Stimulated activated CD8-positive, alpha-beta memory T cell treated with anti-CD3 and anti-CD28 coated beads, Interleukin-2, amount 100 ng/mL, for 1 hour (primary cell): ENCODE measurements at places on chromosomes 4 and X.

- DNase-seq: no peak
These were observed 62.5 kb upstream of the GPR174 start for GRCh38 chrX:79081895-79082512.

GRCh38 chrX:132491191-132491590 lies 2.4 kb upstream of the MBNL3 start:
- DNase-seq: no peak

DNA sequence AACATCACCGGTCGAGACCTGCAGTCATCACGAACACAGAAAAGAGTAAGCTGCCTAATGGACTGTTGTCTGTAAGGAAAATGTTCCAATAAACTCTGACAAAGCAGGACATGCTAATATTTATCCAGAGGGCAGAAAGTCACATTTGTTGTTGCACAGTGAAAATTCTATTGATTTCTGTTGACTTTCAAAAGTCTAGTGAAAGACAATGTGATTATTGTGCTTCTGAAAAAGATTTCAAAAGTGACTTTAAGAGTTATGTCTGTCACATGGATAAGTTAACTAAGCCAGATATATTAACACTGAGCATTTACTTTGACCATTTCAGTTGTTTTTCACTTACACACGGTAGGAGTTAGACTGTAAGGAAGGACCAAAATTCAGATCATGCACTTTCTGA lies 9.3 kb upstream of the RFC1 start:
- DNase-seq: no peak

- DNase-seq: no peak
These were observed 54.7 kb downstream of the OTC start for GRCh38 chrX:38407126-38407525.

DNA sequence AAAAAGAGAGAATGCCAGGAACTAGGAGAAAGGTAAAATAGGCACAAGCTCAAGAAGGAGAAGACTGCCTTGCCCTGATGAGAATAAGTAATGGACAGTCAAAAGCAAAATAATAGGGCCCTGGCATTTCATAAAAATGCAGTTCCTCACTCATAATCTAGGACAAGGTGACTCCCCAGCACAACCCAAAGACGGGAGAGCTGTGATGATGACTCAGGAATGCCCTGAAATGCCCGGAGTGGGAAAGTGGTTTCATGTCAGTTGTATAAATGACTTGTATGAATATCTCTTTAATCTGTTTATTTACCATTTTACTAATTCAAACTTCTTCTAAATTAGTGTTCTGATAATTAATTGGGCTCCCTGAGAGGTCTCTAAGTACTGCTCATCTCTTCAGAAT lies 28.8 kb upstream of the SETD7 start:
- no peak for DNase-seq

DNA sequence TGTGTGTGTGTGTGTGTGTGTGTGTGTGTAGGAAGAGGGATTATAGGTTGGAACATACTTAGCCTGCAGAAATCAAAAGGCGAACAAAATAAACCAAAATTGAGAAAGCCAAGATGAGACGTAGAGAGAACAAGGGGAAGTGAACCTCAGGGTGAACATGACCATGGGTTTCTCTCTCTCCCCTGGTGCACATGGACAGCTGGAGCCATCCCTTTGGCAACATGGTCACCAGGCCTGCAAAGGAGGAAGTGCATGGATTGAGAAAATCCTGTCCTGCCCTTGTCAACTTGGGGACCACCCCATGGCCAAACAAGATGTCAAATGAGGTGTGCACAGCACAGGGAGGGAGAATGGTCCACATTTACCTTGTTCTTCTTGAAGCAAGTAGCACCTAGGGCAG lies 23.1 kb downstream of the LGI2 start:
- DNase-seq: no peak

DNA sequence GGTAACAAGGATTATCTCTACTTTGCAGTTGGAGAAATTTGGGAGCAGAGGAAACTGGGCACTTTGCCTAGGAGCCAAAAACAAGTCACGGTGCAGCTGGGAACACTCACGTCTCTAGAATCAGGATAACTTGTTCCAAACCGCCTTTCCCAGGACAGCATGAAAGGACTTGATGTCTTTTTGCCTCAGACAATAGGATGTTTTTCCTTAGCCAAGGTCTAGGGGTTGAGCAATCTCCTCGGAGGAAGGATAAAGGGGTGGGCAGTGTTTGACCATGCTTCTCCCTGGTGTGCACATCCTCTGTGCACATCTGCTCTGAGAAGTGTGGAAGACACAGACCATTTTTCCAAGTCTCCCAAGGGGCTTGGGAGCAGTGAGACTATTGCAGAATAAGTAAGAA lies 1.7 kb upstream of the SPARCL1 start:
- DNase-seq: no peak

- no peak for DNase-seq
These were observed 212.6 kb upstream of the LCORL start for GRCh38 chr4:18234108-18234507.

GRCh38 chrX:16739574-16739973 lies 20.2 kb downstream of the SYAP1 start:
- DNase-seq: no peak

DNA sequence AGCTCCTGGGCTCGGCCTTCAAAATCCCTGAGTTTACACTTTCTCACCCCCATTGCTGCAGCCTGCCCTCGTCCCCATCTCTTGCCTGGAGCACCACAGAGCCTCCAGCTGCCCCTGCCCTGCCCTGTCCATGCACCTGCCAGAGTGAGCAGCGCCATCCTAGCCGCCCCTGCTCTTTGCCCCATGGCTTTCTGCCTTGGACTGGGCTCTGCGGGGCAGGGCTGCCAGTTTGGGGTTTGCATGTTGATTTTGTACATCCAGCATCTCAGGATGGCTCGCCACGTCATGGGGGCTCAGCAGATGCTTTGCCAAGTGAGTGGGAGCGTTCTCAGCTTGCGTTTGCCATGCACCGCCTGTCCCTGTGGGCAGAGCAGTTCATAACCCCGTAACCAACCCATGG lies 67.1 kb upstream of the HGFAC start:
- DNase-seq: no peak

DNA sequence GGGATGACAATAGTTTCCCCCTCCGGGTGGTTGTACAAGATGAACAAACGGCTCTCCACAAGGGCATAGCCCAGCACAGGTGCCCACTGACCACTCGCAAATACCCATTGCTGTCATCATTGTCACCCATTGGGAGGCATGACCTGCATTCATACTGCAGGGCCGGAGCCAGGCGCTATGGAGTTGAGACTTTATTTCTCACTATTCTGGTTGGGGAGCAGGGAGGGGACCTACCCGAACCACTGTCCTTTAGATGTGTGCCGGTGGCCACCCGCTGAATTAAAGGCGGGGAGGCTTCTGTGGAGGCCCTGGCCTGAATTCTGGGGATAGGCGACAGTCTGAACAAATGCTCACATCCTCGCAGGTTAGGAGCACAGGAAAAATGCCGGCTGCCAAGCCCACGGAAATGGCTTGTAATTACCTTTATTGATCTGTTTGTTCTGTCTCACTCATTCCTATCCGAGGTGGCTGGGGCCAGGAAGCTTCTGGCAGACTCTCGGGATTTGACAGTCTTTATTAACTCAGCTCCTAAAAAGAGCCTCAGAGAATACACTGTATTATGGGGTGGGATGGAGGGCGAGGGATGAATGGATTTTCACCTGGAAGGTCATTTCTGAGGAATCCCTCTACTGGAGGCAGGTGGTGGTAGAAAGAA lies 125.1 kb upstream of the PSAPL1 start:
- no peak for DNase-seq

DNA sequence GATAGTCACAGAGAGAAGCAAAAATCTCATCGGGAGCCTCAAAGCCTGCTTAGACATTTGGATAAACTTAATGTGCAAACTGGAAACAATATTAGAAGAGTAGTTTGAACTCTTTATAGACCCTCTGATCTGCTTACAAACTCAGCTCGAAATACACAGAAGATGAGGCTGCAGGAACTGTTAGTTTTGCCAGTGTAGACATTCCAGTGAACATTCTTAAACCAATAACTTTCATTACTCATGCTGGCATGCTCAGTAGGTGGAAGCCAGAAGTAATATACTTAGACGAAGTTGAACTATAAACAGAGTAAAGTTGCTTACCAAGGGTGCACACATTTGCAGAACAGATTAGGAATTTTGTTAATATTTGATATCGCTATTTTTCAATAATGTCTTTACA lies 303.5 kb downstream of the ANKRD50 start:
- no peak for DNase-seq

DNA sequence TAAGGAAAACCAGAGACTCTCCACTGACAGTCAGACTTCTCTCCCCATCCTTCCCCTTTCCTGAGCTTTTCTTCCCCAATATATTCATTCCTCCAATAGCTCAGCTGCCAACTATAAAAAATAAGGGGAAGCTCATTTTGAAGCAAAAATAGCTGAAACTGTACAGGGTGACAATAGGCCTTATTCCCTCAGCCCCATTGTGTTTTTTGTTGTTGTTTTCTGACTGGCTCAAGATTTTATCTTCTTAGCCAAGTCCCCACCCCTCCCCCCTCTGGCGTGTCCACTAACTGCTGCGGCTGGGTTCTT lies 26.2 kb downstream of the PRPS1 start:
- no peak for DNase-seq

GRCh38 chrX:142095651-142096245 lies 109.3 kb downstream of the MAGEC2 start:
- DNase-seq: no peak

DNA sequence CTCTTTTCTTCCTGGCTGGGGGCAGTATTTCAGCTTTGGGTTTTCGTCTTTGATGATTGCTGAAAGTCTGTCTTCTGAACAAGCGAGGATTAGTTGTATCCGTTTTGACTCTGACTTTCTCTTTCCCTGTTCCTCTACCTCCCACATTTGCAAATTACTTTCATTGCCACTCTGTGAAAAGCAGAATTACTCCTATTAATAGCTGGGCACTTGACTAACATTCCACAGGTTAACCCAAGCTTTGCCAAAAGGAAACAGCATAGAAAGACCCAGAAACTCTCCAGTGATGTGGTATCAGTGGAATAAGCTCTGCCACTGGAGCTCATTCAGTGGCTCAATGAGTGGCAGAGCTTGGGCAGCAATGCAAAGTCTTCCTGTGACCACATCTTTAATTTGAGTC lies 238.9 kb downstream of the PALLD start:
- no peak for DNase-seq

- no peak for DNase-seq
These were observed 203.1 kb downstream of the BCOR start for GRCh38 chrX:39894683-39895082.

DNA sequence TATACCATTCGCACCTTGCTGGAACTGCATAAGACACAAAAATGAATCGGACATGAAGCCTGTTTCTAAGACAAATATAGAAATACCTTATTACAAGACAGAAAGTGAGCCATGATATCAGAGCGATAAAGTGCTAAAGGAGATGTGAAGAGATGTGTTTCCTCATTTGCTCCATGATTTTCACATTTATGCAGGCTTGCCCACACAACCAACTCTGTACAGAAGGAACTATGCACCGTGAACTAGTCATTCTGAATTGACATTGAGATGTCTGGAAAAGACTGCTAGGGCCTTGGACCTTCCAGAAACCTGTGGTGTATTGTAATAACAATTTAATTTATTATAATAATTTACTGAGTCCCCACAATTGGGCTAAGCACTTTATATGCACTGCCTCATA lies 38.6 kb upstream of the TXK start:
- DNase-seq: no peak

DNA sequence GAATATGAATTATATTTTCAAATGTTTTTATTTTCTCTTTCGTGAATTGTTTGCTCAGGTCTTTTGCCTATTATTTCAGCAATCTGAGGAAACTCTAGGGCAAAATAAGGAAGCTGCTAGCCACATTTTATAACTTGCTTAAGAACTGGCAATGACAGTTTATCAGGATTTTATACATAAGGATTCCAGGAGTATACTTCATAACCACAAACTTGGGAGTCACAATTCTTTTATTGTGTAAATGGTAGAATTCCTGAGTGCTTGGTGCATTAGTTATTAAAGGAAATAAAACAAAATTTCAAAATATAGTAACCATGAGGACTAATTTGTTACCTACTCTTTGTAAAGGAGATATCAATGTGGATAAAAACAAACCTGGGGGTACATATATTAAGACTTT lies 54.4 kb downstream of the PALLD start:
- no peak for DNase-seq

DNA sequence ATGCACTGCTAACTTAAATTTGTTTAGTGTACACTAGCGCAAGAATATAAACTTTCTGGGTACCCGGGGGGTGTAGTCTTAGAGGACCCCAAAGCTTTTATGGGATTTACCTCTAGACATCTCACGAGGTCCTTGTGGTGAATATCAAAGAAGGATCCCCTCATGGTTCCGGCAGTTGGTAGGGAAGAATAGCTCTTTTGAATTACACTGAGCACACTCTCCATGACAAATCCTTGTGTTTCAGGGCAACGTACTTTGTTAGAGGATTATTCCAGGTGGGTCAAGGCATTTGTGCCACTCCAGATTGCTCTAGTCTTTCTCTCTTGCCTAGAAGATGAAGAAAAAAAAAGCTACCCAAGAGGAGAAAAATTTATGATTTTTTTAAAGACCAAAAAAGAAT lies 387.6 kb downstream of the PDHA2 start:
- no peak for DNase-seq

DNA sequence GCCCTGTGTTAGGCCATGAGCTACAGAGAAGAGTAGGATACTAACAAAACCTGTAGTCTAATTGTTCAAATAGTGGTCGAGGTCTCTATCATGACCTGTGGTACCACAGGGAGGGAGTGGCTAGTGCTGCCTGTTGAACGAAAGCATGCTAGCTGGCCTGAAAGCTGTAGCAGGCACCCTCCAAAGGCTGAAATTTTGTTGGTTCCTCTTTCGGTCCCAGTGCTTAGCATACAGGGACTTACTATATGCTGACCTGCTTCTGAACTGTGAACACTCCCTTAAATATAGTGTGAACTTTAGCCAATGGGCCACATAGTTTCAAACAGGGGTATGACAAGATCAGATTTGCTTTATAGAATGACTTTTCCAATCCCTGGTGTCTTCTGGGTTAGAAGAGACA lies 113.4 kb downstream of the PJA1 start:
- no peak for DNase-seq

DNA sequence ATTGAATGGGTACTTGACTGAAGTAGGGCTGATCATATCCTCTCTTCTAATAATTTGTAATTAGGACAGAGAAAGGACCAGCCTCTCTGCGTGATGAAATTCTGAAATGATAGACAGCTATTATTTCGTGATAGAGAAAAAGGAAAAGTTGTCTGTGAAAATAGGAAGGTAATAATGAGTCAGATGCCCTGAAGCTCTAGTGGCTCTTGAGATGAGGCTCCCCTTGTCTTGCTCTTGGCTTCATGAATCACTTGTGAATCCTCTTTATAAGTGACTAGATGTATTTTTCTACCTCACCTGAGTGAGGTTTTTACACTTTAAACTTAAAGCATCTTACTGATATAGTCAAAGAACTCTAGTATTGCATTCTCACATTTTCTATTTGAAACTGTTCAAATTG lies 888.9 kb downstream of the PCDH18 start:
- no peak for DNase-seq

DNA sequence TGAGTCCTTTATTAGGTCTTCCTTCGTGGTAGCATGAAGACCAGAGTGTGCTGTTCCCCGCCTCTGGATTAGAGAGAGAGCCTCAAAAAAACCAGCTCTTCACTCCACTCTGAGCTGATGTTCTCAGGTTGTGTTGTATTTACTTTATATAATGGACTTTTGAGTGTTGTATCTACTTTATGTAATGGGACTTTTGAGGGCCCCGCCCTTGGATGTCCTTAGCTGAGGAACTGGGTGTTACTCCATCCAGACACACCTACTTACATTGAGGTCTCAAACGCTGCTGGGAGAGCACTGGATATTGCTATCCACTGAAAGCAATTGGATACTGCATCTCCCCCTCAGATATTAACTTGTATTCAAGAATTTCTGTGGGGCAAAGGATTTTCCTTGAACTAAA lies 28.2 kb downstream of the ATP8A1 start:
- no peak for DNase-seq
